ENCODE measurements at places on chromosomes 2 and 18.

DNA sequence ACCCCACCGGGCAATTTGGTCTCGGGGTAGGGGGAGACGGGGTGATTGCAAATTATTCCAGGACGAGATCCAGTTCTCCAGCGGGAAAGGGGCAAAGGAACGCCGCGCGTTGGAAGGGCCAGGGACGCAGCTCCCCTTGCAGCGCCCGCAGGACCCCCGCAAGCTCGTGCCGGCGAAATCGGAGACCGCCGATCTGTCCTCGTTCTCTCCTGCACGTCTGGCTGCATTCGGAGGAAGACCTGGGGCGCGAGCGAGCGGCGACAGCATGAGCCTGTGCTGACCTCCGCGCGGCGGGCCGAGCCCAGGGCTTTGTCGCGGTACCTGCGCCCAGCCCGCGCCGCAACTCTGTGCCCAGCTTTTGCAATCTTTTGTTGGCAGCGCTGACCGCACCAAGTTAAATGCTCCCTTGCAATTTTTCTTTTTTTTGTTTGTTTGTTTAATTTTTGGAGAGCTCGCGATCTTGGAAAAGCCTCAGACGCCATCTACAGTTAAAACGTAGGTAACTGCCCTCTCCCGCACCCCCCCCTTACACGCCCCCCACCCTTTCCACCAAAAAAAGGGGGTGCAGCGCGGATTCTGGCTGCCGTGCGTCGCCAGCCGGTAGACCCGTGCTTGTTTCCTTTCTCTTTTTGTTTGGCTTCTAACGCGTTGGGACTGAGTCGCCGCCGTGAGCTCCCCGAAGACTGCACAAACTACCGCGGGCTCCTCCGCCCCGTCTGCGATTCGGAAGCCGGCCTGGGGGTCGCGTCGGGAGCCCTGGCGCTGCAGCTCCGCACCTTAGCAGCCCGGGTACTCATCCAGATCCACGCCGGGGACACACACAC, 667 bp downstream of the TRIB2 start:
- no peak for DNase-seq

GRCh38 chr18:5556310-5556974, 12.6 kb upstream of the EPB41L3 start:
- no peak for DNase-seq

GRCh38 chr2:18803141-18803939, 214.0 kb upstream of the NT5C1B start:
- no peak for DNase-seq

GRCh38 chr2:207836521-207837133, 66.9 kb upstream of the FZD5 start:
- no peak for DNase-seq

DNA sequence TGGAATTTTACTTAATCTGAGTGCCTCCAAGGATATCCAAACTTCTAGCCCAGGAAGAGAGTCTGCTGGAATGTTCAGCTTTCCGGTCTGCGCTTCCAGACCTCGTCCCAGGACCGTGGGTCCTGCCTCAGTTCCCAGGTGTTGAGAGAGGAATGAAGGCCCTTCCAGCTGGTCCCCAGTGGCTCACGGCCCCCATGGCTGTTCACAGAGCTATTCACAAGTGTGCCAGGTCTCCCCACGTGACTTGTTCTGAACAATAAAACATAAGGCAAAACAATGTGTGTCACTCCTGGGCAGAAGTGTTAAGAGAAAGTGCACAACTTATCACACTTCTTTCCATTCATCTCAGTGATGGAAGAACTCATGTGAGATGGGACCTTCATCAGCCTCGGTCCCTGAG, 20.1 kb upstream of the TEX51 start:
- DNase-seq = no peak

DNA sequence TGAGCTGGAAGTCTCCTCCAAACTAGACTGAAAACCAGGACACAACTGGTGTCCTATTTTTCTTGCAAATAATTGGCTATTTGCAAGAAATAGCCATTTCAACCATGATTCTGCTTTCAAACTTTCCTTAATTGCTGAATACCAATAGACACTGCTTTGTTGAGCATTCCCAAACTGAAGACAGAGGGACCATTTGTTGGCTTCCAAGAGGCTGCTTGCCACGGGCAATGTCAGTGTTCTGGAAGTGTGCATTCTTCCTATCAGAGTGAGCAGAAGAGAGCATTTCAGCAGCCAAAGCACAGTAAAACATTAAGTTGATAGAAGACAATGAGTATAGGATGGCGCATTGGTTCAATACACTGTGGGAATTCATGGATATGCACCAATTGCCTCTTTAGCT, 360.5 kb upstream of the RGPD4 start:
- no peak for DNase-seq

GRCh38 chr2:207173641-207174040, 7.9 kb upstream of the KLF7 start:
- DNase-seq = no peak

DNA sequence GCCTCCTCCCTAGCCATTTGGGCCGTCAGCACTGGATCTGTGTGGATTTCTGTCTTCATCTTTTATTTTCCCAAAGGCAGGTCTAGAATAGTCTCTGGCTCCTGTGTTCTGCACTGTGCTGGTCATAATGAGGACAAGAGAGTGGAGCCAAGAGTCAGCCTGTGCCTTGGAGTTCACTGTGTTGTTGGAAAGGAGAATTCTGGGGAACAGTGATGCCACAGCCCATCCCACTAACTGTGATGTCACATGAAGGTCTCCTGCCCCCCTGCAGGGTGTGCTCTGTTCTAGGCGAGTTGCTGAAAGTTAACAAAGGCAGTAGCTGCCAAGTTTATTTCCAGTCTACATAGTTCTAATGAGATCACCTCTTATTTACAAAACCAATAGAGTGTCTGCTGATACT, 248.5 kb downstream of the TPGS2 start:
- DNase-seq = no peak

GRCh38 chr2:191959209-191959608, 112.3 kb upstream of the CAVIN2 start:
- DNase-seq = no peak

GRCh38 chr2:200380091-200380561, 73.6 kb downstream of the SPATS2L start:
- DNase-seq = no peak

GRCh38 chr2:66324909-66325528, 109.9 kb upstream of the MEIS1 start:
- no peak for DNase-seq

DNA sequence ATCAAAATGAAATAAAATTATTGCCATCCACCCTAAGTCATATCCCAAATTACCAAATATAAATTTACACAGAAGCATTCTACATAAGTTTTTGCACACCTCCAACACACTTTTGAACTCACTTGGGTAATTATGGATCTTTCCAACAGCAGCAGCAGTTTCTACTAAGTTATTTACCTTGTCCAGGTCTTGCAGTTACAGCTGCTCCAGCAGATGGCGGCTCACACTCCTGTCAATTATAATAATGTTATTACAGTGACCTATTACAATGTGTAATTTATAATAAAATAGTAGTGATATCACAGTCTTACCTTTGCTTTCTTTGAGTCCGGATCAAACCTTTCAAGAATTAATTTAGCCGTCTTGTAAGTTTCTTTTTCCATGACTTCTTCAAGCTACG, 37.9 kb downstream of the LNPK start:
- no peak for DNase-seq

DNA sequence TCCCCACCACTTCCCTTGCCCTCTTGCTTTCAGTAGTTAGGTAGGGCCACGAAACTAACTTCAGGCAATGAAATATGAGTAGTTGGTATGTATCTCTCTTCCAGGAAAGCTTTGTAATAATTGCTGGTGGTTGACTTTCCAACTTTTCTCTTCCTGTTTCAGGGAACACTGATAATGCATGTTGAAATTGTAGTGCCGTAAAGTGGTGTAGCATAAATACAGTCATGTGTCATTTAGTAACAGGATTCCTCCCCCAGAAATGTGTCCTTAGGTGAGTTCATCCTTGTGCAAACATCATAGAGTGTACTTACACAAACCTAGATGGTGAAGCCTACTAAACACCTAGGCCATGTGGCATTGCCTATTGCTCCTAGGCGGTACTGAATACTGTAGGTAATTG, 429.2 kb downstream of the PID1 start:
- no peak for DNase-seq

DNA sequence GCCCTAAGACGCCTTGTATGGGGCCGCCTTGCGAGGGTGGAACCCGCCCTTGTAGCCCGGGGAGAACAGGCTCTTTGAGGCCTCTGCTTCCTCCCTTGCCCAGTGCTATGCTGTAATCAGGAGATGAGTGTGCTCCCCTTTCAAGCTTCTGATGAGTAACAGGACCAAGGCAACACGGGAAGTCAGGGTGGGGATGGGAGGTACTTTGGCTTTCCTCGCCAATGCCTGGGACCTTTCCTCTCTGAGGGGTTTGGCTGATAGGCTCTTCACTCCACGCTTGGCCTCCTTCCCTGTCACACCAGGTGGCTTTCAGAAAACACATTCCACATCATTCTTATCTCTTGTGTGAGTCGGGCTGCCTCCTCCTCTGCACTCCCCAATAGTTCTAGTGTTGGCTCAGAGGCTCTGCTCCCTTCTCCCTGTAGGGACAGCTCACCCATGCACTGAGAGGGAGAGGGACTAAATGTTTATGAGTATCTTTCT, 223.7 kb upstream of the TRIB2 start:
- no peak for DNase-seq

GRCh38 chr2:83071352-83071751, 1387.7 kb downstream of the SUCLG1 start:
- DNase-seq = no peak

- DNase-seq = no peak
Measured at GRCh38 chr2:98781822-98782221, 50.9 kb upstream of the MGAT4A start.

- no peak for DNase-seq
Measured at GRCh38 chr2:192029089-192029488, 165.6 kb downstream of the TMEFF2 start.

GRCh38 chr2:213007290-213007838, 144.0 kb downstream of the IKZF2 start:
- no peak for DNase-seq

DNA sequence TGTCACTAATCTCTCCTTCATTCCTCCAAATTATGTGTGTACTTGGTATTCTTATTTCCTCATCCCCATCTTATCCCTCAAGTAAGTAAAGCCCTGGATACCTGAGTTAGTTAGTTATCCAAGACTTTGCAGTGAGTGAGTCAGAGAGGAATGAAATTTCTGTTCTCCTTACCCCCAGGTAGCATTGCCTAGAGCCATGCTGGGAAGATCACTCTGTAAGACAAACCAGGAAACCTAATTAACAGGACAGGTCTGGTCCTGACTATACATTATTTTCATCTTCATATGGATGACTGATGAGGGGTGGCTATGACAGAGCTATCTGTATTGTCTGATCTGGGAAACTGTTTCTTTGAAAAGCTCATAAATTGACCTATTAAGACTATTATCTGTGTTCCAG, 55.0 kb upstream of the ITGA6 start:
- no peak for DNase-seq

DNA sequence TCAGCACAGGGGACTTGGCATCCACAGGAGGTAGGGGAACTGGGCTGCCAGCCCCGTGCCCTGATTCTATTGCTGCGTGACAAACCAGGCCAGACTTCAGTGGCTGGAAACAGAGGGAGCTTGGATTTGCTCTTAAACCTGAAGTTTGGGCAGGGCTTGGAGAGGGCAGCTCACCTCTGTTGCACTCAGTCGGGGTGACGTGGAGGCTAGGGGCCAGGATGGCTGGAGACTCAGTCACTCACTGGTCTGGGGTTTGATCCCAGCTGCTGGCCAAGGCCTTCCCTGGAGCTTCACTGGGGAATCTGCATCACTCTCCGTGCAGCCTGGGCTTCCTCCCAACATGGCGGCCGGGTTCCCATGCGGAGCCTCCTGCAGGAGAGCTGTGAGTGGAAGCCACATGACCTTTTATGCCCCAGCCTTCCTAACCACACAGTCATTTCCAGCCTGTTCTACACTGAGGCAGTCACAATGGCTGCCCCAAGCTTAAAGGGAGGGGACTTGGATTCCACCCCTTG, 175.2 kb upstream of the HDAC4 start:
- no peak for DNase-seq

DNA sequence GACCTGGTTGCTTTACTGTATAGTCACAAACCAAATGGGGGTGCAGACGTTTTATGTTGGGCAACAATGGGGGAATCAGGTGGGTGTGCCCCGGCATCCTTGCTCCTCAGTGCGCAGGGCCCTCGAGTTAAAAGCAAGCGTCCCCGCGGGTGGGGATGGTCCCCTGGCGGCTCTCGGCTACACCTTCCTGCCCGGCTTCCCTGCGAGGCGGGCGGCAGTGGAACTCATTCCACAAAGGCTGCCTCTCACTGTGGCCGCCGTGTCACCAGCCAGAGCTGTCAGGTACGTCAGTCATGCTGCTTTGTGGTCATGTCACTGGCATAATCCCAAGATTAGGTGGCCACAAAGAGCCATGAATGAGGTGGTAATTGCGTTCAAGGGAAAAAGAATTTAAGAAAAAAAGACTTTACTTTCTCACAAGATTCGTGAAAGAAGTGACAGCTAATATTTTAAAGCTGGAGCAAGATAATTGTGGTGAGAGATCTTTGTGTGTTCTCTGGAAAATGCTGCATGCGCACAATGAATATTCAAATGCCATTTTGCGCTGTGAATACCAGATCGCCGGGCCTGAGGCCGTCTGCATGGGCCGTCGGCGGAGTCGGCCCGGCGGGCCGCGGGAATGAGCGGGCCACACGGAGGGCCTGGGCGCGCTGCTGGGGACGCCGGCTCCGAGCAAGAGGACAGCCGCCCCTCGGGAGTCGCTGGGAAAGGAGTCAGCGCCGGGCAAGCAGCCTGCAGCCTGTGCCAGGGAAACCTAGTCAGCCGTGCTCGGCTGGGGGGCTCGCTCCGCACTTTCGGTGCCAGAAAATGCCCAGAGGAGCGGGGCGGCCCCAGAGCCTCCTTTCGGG, 82.3 kb upstream of the LDLRAD4 start:
- no peak for DNase-seq

GRCh38 chr2:74558284-74559230, 4.0 kb downstream of the DOK1 start:
- no peak for DNase-seq

GRCh38 chr18:11553098-11553940, 56.1 kb upstream of the SLC35G4 start:
- peak; percentile 15 for DNase-seq

DNA sequence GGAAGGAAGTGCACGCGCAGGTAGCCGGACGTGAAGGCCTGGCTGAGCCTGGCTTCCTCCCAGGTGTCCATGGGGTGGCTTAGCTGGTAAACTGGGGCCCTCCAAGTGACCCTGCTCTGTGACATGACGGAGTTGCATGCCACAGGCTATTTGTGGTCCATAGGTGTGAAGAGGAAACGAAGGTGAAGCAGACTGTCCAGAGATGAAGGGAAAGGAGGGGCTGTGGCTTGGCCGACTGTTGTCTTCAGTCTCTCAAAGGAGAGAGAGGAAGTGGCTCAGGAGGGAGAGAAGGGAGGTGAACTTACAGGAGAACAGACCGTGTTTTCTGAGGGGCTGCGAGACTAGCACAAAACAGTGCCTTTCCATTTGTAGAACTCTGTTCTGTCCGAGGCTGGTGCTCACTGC, 19.3 kb downstream of the INPP5D start:
- DNase-seq = no peak

GRCh38 chr18:54238173-54238936, 13.9 kb upstream of the MBD2 start:
- no peak for DNase-seq
